ENCODE measurements at places on chromosomes 6 and 20. TPM values are rescaled to one million over a fixed set of nuclear protein-coding genes. Genes with fewer than 3 reads are reported as not detected.

NKX2-4 gene
- polyA plus RNA-seq: not detected

IPCEF1 gene
- polyA plus RNA-seq: 0.80 TPM

SLC22A7 gene
- not detected for polyA plus RNA-seq

NRSN1 gene
- 130 TPM for polyA plus RNA-seq

C2 gene
- polyA plus RNA-seq: not detected

PLA2G7 gene
- 1.7 TPM for polyA plus RNA-seq

SRC gene
- 0.95 TPM for polyA plus RNA-seq

METTL24 gene
- not detected for polyA plus RNA-seq

ISM1 gene
- polyA plus RNA-seq: 4.6 TPM

RRAGD gene
- polyA plus RNA-seq: 25.5 TPM

CALHM6 gene
- polyA plus RNA-seq: 13.7 TPM

C20orf144 gene
- polyA plus RNA-seq: not detected

KDM1B gene
- 11.8 TPM for polyA plus RNA-seq

DSP gene
- polyA plus RNA-seq: 0.28 TPM

TCF15 gene
- not detected for polyA plus RNA-seq

Measured in Purkinje cell (primary cell).